Fibroblast of mammary gland (primary cell): ENCODE measurements at places on chromosomes 7 and 10.

DNA sequence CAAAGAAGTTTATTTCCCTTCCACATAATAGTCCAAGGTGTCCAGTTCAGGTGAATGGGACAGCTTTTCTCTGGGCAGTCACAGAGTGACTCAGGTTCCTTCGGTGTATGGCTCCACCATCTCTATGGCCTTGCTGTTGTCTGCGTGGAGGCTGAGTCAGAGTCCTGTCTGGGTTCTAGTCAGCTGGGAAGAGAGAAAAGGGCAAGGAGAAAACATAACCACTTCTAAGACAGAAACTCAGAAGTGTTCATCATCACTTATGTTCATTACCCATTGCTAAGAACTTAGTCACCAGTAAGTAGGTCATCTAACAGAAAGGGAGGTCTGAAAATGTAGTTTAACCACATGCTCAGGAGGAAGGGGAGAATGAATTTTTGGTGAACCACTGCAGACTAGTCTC, 32.4 kb upstream of the CCDC7 start:
- peak; percentile 91 for DNase-seq

DNA sequence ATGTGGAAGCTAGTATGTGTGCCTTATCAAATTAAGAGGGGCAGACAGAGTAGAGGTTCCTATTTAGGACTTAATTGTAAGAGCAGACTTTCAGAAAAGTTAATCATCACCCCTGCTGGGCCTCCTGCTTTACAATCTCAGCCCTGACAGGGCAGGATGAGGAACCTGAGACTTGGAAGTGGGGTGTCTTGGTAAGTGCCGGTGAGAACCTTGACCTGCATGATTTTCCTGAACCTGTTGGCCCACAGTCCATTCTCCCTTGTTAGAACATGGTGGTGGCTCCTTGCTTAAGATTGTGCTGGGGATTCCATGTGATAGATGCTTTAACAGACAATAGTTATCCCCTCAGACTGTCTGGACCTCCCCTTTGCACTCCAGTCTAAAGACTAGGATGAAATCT, 141.7 kb upstream of the TMEM72 start:
- no peak for DNase-seq

GRCh38 chr10:55310143-55310542, 509.1 kb upstream of the PCDH15 start:
- no peak for DNase-seq

DNA sequence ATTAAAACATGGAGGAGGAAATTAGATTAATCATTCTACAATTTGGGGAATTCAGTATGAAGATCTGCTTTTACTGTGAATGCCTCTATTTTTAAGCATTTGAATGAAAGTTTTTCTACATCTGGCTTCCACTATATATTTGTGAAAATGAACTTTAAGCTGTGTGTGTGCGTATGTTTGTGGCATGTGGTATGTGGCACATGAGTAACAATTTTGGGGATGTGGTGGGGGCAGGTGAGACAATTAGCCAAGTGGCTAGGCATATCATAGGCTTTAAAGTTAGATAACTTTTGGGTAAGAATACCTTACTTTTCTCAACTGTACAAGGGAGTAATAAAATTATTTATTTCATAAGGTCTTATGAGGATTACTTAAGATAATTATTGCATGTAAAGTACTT, 81.5 kb downstream of the ZNF22 start:
- DNase-seq, result no peak

DNA sequence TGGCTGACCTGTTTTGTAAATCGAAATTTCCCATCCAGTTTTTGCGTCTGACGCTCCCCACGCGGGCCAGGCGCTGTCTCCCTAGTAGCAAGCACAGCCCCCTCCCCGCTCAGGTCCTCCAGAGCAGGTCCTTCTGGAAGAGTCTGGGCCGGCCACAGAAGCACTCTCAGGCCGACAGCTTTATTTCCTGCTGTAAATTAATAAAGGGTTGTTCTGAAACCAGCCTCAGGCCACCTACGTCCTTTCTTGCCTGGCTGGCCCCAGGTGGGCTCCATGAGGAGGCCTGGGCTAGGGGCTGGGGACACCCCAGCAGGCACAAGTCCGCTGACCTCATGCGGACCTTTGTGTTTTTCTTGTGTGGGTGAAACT, 35.2 kb downstream of the CAMK2B start:
- no peak for DNase-seq

GRCh38 chr10:32211046-32211363, 136.0 kb downstream of the EPC1 start:
- no peak for DNase-seq

GRCh38 chr7:95011995-95012394, 104.6 kb downstream of the PPP1R9A start:
- no peak for DNase-seq

- DNase-seq, result no peak
Measured at GRCh38 chr10:15052121-15052520, 8.4 kb downstream of the OLAH start.

DNA sequence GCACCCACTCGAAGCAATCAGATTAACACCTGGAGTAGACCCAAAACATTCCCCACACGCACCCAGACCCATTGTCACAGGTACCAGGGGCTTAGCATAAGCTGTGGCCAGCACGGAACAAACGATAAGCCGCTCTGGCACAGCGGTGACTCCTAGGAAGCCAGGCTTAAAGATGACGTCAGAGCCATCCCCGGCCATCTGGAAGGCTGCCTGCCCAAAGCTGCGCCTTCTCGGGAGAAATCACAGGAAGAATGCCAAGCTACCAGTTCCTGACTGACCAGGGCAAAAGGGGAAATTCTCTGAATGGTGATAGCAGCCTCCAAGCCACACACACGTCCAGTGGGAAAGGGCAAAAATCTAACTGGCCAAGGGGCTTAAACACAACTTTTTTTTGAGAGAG, 13.0 kb upstream of the WIPI2 start:
- DNase-seq, result peak; percentile 92

GRCh38 chr7:18577096-18577771, 81.7 kb downstream of the HDAC9 start:
- DNase-seq, result no peak
